Mesenteric fat pad (tissue), 1 donor: ENCODE measurements at places on chromosomes 16 and 17. TPM values are rescaled to one million over a fixed set of nuclear protein-coding genes. Genes with fewer than 3 reads are reported as not detected.

Gene KRTAP1-1
- total RNA-seq: not detected

Gene SCNN1G
- total RNA-seq: not detected

Gene SPPL2C
- total RNA-seq: not detected

Gene ZNF423
- total RNA-seq: 13.5 TPM

Gene KRTAP4-4
- not detected for total RNA-seq

Gene GAN
- total RNA-seq: 10.0 TPM

Gene KCTD2
- 34.7 TPM for total RNA-seq

Gene CACNG4
- not detected for total RNA-seq

Gene RAPGEFL1
- 10.1 TPM for total RNA-seq

Gene GAST
- total RNA-seq: not detected

Gene SLC16A6
- 8.4 TPM for total RNA-seq

Gene SSTR5
- total RNA-seq: not detected

Gene GNPTG
- total RNA-seq: 72.1 TPM

Gene SPATA32
- total RNA-seq: not detected

Gene KRT13
- total RNA-seq: not detected

Gene CLEC16A
- total RNA-seq: 27.5 TPM

Gene SLFN12L
- total RNA-seq: 4.7 TPM

Gene ZG16B
- total RNA-seq: not detected

Gene CUEDC1
- total RNA-seq: 34.1 TPM

Gene PLXDC1
- total RNA-seq: 6.3 TPM

Gene ABCC1
- total RNA-seq: 42.8 TPM

Gene CRISPLD2
- 256 TPM for total RNA-seq

Gene KRT17
- total RNA-seq: not detected

Gene APOBR
- 4.1 TPM for total RNA-seq

Gene UTS2R
- total RNA-seq: not detected

Gene EMC8
- total RNA-seq: 31.5 TPM

Gene NEUROD2
- total RNA-seq: not detected

Gene PRR15L
- total RNA-seq: not detected

Gene CACNA1G
- total RNA-seq: 0.58 TPM

Gene FSCN2
- 0.39 TPM for total RNA-seq

Gene TEKT5
- total RNA-seq: not detected

Gene ADORA2B
- total RNA-seq: 0.55 TPM

Gene VMO1
- total RNA-seq: 6.9 TPM

Gene SPAG7
- 55.5 TPM for total RNA-seq

Gene KRTAP4-1
- total RNA-seq: not detected

Gene CDC6
- 2.4 TPM for total RNA-seq

Gene PRSS33
- total RNA-seq: not detected

Gene OR4D1
- not detected for total RNA-seq

Gene GLYR1
- 86.6 TPM for total RNA-seq

Gene TEKT1
- not detected for total RNA-seq

Gene CA4
- 100 TPM for total RNA-seq

Gene TGFB1I1
- total RNA-seq: 34.7 TPM

Gene KIF2B
- not detected for total RNA-seq

Gene STX1B
- total RNA-seq: 1.5 TPM

Gene ARHGDIA
- 521 TPM for total RNA-seq

Gene GGA2
- total RNA-seq: 65.7 TPM

Gene CCL11
- 4.0 TPM for total RNA-seq

Gene TBX4
- 0.19 TPM for total RNA-seq

Gene TPSD1
- not detected for total RNA-seq

Gene PSMD7
- 86.5 TPM for total RNA-seq

Gene KRT12
- total RNA-seq: not detected

Gene GJC1
- total RNA-seq: 17.1 TPM
